CD4-positive, CD25-positive, alpha-beta regulatory T cell (primary cell): ENCODE measurements at places on chromosomes 13 and 19.

GRCh38 chr13:54029226-54029625 is 1000.6 kb downstream of the OLFM4 start:
- H3K4me3 ChIP-seq: no peak overlapping the region
- no peak for DNase-seq
- H3K27me3 ChIP-seq: no peaks in the 10 kb centered on the region
- no peaks in the 10 kb centered on the region for H3K36me3 ChIP-seq

DNA sequence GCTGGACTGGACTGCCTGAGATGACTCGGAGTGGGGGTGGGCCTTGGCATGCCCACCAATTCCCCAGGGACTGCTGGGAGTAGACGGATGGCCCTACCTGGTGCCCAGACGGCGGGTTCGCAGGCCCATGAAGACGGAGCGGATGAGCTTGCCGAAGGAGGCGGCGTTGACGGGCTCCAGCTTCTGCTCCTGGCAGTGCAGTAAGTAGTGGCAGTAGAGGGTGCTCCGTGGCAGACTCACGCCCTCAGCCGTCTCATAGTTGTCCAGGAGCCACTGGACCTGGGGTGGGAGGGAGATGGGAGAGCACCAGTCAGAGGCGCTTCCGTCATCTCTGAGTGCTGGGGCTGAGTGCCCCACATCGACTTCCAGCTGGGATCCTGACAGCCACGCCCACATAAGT is 17.6 kb downstream of the DCAF15 start:
- no peak overlapping the region for H3K27ac ChIP-seq
- H3K4me3 ChIP-seq: no peak overlapping the region
- no peaks in the 10 kb centered on the region for H3K27me3 ChIP-seq
- no peaks in the 10 kb centered on the region for H3K4me1 ChIP-seq

DNA sequence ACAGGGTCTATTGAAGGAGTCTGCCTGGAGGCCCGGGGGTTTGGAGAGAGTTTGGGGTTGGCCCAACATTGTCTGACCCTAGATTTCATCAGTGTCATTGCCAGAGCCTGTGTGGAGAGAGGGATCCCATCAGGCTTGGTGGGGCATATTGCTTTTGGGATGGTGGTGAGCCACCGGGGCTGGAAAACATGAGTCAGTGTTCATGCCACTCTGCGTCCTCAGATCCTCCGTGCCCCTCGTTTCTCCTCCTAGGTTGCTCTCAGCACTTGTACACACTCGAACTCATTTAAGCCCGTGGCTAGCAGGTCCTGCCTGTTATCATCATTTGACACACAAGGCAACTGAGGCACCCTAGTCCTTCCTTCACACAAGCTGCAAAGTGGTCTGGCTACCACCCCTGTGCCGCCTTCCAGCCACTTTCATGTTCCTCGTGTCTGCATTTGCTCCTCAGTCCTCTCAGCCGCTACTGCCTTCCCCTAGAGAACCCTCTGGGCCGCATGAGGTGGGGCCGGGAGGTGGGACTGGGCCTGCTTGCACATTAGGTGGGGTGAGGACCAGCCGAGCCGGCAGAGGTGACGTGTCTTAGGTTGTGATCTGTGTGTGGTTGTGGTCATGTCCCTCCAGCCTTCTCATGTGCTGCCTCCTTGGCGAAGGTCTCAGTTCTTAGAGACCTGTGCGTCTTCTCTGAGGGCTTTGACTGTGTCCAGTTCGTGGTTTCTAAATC is 3.6 kb downstream of the NACC1 start:
- no peak overlapping the region for H3K27ac ChIP-seq
- no peak for DNase-seq
- peaks cover 28% of the 10 kb centered on the region for H3K4me1 ChIP-seq
- H3K36me3 ChIP-seq: peaks cover 7% of the 10 kb centered on the region

- no peak overlapping the region for H3K27ac ChIP-seq
- H3K4me1 ChIP-seq: no peaks in the 10 kb centered on the region
- no peak for DNase-seq
- H3K4me3 ChIP-seq: no peak overlapping the region
- no peaks in the 10 kb centered on the region for H3K36me3 ChIP-seq
Observed at GRCh38 chr13:28434926-28435325, 60.0 kb downstream of the FLT1 start.

- H3K4me1 ChIP-seq: no peaks in the 10 kb centered on the region
- H3K27ac ChIP-seq: no peak overlapping the region
- no peak overlapping the region for H3K4me3 ChIP-seq
Observed at GRCh38 chr13:101511766-101512165, 59.3 kb downstream of the ITGBL1 start.

DNA sequence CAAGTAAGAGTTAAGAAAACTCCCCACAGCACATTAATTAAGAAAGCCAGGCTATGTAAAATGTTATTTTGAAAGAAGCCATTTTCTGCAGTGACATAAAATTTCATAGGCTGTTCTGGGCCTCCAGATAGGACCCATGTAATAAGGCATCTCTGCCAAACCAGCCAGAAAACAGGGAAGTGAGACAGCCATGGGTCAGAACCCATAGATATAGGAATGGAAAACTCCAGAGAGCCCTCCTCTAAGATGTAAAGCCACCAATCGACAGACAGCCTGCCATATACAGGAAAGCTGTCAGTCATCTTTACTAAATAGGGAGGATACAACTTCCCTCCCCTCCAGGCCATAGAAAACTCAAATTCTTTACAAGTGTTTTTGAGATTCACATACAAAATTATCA is 493.3 kb downstream of the COG6 start:
- DNase-seq: no peak
- no peak overlapping the region for H3K27ac ChIP-seq
- no peaks in the 10 kb centered on the region for H3K27me3 ChIP-seq
- H3K4me1 ChIP-seq: peaks cover 42% of the 10 kb centered on the region
- H3K4me3 ChIP-seq: no peak overlapping the region

DNA sequence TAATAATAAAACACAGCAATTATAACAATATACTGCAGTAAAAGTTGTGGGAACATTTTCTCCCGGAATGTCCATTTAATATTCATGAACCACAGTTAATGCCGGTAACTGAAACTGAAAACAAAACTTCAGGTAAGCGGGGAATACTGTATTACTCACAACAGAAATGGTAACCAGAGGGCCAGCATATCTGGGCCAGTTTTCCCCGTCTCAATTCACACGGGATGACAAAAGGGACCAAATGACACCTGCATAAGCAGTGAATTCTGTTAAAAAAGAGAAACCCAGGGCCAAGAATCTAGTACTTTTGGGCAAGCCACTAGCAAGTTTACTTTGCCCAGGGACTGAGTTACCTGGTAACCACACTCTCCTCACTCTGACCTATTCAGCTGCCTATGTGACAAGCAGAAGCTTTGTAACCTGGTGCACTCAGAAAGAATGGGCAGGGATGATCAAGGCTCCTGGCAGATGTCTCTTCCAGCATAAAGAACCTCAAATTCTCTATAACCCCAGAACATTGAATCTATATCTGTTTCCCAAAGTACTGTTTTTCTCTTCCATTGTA is 1171.2 kb downstream of the DIAPH3 start:
- H3K4me1 ChIP-seq: no peaks in the 10 kb centered on the region
- no peak for DNase-seq
- H3K36me3 ChIP-seq: no peaks in the 10 kb centered on the region
- H3K27ac ChIP-seq: no peak overlapping the region
- H3K27me3 ChIP-seq: no peaks in the 10 kb centered on the region

GRCh38 chr19:12882589-12882988 is 1.3 kb upstream of the DNASE2 start:
- no peak for DNase-seq
- H3K27me3 ChIP-seq: no peaks in the 10 kb centered on the region
- H3K27ac ChIP-seq: no peak overlapping the region

GRCh38 chr19:449916-450315 is 10.9 kb downstream of the SHC2 start:
- H3K27me3 ChIP-seq: no peaks in the 10 kb centered on the region
- H3K27ac ChIP-seq: no peak overlapping the region
- H3K36me3 ChIP-seq: no peaks in the 10 kb centered on the region
- no peaks in the 10 kb centered on the region for H3K4me1 ChIP-seq
- DNase-seq: no peak

DNA sequence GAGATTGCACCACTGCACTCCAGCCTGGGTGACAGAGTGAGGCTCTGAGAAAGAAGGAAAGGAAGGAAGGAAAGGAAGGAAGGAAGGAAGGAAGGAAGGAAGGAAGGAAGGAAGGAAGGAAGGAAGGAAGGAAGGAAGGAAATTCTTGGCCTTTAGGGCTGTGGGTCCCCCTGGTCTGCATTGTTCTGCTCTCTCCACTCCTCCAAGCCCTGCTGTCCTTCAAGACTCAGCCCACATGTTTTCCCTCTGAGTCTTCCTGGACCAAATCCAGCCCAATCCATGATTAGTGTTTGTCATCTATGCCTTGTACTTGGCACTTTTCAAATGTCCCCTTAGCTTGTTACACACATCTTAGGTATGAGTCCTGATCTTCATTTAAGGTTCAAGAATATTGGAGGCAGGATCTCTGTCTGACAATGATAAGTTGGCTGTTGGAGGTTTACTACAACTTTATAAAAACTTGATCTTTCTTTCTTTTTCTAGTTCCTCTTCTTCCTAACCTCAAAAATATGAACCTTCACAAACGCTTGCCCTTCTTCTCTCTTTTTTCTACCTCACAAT is 48.8 kb upstream of the INTS6 start:
- no peak overlapping the region for H3K4me3 ChIP-seq
- peaks cover 8% of the 10 kb centered on the region for H3K27me3 ChIP-seq
- no peak overlapping the region for H3K27ac ChIP-seq

DNA sequence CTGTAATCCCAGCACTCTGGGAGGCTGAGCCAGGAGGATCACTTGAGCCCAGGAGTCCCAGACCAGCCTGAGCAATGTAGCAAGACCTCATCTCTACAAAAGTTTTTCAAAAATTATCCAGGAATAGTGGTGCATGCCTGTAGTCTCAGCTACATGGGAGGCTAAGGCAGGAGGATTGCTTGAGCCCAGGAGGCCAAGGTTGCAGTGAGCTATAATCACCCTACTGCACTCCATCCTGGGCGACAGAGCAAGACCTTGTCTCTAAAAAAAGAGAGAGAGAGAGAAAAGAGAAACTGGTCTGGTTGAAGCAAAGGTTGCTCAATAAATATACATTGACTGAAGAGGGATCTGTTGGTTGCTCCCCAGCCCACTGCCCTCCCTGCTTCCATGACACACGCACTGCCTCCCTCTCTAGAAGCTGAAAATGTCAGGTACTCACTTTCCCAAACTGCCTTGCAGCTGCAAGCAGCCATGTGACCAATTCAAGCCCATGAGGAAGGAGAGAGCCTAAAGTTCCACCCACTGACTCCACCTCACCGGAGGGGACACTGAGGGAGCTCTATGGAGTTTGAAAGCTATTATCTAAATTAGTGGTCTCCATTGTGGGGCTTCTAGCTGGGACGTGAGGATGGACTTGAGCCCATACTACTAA is 14.0 kb downstream of the CEACAM16 start:
- DNase-seq: no peak
- no peaks in the 10 kb centered on the region for H3K4me1 ChIP-seq
- H3K27me3 ChIP-seq: no peaks in the 10 kb centered on the region
- no peak overlapping the region for H3K4me3 ChIP-seq
- H3K36me3 ChIP-seq: no peaks in the 10 kb centered on the region

GRCh38 chr19:943551-944170 is 17.8 kb downstream of the ARID3A start:
- H3K27ac ChIP-seq: no peak overlapping the region
- DNase-seq: no peak
- H3K27me3 ChIP-seq: no peaks in the 10 kb centered on the region
- H3K4me1 ChIP-seq: peaks cover 18% of the 10 kb centered on the region
- no peak overlapping the region for H3K4me3 ChIP-seq

DNA sequence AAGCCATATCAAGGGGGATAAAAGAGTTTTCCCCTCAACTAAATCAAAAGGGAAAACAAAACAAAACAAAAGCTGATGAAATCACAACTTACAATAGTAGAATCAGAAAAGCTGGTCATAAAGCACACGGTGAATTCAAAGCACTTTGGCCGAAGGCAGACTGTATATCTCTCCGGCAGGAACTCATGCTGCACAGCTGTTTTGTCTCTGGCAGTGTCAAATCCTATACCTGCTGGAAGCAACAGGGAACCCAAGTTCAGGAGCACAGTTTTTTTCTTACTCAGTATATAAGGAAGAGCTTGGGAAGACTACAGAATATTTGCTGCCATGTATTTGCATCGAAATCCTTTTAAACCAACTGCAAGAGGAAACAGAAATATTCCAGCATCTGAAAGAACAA is 213.7 kb downstream of the RFC3 start:
- H3K4me3 ChIP-seq: no peak overlapping the region
- H3K4me1 ChIP-seq: no peaks in the 10 kb centered on the region
- DNase-seq: no peak
- no peaks in the 10 kb centered on the region for H3K27me3 ChIP-seq

GRCh38 chr19:8678244-8678807 is 20.3 kb downstream of the ACTL9 start:
- no peak for DNase-seq
- no peaks in the 10 kb centered on the region for H3K27me3 ChIP-seq
- no peak overlapping the region for H3K4me3 ChIP-seq
- H3K36me3 ChIP-seq: no peaks in the 10 kb centered on the region
- H3K4me1 ChIP-seq: no peaks in the 10 kb centered on the region

- no peaks in the 10 kb centered on the region for H3K27me3 ChIP-seq
- H3K36me3 ChIP-seq: no peaks in the 10 kb centered on the region
- H3K4me3 ChIP-seq: no peak overlapping the region
- H3K27ac ChIP-seq: no peak overlapping the region
- H3K4me1 ChIP-seq: no peaks in the 10 kb centered on the region
- no peak for DNase-seq
Observed at GRCh38 chr13:60120617-60121336, 43.0 kb downstream of the DIAPH3 start.

- DNase-seq: no peak
- H3K4me1 ChIP-seq: peaks cover 6% of the 10 kb centered on the region
- H3K27me3 ChIP-seq: no peaks in the 10 kb centered on the region
- H3K27ac ChIP-seq: no peak overlapping the region
- H3K4me3 ChIP-seq: no peak overlapping the region
Observed at GRCh38 chr19:12034620-12035019, 859 bp downstream of the ZNF433 start.

DNA sequence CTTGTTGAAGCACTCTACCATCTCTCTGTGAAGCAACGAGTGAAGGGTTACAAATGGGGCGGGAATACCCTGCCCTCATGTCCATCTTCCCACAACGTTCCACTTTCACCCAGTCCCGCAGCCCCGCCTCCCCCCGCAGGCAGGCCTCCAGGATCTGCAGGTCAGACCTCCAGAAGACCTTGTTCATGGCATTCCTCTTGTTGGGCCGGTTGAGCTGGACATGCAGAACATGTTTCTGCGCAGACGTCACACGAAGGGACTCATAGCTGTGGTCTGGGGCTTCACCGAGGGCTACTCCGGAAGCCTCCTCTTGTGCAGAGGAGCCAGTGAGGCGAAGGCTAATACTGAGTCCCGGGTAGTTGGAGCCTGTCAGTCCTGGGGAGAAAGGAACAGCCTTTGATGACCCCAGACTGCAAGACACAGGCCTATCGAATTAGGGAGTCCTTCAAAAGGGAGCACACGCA is 420 bp downstream of the ECH1 start:
- H3K4me3 ChIP-seq: peak overlapping the region; percentile 94
- DNase-seq: no peak
- peak overlapping the region; percentile 77 for H3K27ac ChIP-seq
- H3K4me1 ChIP-seq: peaks cover 26% of the 10 kb centered on the region
- H3K27me3 ChIP-seq: no peaks in the 10 kb centered on the region

DNA sequence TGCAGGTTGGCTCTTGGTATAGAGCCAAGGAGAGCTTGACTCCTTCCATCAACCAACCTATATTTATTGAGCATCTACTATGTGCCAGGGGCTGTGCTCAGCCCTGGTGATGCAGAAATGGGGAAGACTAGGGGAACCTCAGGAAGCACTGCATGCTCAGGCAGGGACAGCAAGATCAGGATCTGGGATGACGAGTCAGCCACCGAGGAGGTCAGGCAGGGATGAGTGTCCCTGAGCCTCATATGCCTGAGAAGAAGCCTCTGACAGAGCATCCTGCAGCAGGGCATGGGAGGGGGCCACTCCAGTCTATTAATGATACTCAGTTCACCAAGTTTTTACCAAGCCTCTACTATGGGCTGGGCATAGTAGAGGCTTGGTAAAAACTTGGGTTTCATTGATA is 158.1 kb downstream of the KATNAL1 start:
- no peaks in the 10 kb centered on the region for H3K27me3 ChIP-seq
- H3K27ac ChIP-seq: peak overlapping the region; percentile 77
- no peak overlapping the region for H3K4me3 ChIP-seq
